ENCODE measurements at places on chromosomes 3 and 15.

GRCh38 chr3:138263104-138263503, 66.5 kb downstream of the NME9 start:
- no peak for DNase-seq

GRCh38 chr3:16186086-16186485, 11.6 kb downstream of the GALNT15 start:
- no peak for DNase-seq

- DNase-seq, result no peak
Measured at GRCh38 chr3:4529876-4530588, 36.9 kb downstream of the ITPR1 start.

DNA sequence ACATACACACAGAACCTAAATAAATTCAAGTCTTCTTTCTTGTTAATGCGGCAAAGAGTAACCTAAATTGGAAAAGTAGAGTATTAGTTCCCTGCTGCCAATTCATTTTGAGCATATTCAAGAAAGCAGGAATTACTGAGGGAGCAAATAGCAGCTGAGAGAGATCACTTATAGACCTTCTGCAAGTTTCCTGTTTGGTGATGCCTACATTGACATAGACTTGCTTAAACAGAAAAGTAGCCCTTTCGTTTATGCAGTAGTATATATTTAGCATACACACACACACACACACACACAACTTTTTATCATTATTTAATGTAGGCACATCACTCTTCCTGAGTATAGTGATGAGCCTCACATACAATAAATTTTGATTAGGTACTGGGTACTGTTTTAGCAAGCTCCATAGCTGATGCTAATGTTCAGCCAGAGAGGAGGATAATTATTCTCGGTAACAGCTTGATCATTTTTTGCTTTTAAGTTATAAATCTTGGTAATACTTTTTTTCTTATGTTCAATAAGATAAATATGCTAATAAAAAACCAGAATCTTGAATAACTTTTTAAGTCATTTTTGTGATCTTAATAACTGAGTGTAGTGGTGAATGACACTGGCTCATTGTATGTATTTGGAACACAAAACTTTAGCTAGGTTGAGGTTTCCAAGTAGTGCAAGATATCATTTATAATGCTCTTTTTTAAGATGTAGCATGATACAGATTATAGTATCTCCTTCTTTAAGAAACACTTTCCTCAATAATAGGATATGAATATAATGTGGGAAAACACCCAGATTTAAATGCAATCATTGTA, 174.7 kb downstream of the MBNL1 start:
- DNase-seq, result no peak

GRCh38 chr15:90580541-90580940, 50.8 kb downstream of the CRTC3 start:
- DNase-seq, result no peak

DNA sequence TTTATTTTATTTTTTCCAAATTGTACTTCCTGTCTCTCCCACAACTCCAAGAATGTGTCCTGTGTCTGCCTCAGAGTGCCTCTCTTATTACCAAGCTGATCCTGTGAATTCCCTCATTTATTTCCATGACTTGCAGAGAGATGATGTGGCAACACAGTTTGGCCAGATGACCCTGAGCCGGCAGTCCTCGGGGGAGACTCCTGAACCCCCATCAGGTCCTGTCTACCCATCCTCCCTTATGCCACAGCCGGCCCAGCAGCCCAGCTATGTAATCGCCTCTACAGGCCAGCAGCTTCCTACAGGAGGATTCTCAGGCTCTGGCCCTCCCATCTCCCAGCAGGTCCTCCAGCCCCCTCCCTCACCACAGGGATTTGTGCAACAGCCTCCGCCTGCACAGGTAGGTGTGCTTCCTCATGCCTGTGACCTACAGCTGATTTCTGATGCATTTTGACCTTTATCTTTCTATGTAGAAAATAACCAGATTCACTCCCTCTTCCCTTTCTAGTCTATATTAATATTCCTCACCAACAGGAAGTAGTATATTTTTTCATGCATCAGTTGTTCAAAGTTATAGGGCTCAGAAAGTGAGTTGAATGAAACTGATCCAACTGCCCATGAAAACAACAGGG, 100.0 kb downstream of the ARPP21 start:
- no peak for DNase-seq

GRCh38 chr3:182412066-182412465, 381.2 kb upstream of the ATP11B start:
- no peak for DNase-seq

- DNase-seq, result no peak
Measured at GRCh38 chr3:34396288-34396687, 597.9 kb downstream of the PDCD6IP start.

DNA sequence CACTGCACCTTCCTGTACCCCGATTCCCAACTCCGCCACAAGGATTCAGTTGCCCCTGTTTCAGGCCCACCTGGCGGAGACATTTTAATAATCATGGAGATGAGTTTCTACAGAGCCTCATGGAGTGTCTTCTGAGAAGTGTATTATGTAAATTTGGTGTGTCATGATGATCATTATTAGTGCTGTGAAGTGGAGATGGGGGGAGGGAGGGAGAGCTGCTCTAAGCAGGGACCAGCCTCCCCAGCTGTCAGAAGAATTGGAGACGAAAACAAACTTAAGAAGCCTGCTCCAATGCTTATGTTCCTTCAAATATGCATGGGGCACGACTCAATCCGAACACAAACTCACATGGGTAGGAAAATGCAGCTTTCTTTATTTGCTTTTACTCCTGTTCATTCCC, 127.8 kb downstream of the EPHB1 start:
- no peak for DNase-seq

- DNase-seq, result no peak
Measured at GRCh38 chr15:99070208-99070607, 34.7 kb upstream of the SYNM start.
